ENCODE measurements at places on chromosomes 5 and 9.
A peak's percentile ranks its signal among the peaks of the same experiment; 100 is the strongest.

DNA sequence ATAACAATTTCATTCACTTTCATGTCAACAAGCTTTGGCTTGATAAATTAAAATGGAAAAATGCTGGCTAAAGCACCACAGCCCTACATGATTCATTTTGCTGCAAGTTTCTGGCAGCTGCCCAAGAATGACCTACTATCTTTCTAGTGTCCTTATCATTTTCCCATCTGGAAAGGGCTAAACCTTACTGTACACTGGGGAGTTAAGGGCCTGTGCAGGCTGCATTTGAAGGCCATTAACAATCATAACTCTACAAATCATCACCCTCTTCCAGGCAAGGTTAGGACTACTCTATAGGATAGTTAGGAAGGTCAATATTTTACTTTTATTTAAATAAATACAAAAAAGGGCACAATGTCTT lies 579.7 kb upstream of the ZNF608 start:
- DNase-seq = no peak

GRCh38 chr9:125493384-125493783 lies 213.6 kb downstream of the MAPKAP1 start:
- no peak for DNase-seq

- DNase-seq = no peak
Measured at GRCh38 chr5:116702776-116703175, 128.2 kb upstream of the SEMA6A start.

DNA sequence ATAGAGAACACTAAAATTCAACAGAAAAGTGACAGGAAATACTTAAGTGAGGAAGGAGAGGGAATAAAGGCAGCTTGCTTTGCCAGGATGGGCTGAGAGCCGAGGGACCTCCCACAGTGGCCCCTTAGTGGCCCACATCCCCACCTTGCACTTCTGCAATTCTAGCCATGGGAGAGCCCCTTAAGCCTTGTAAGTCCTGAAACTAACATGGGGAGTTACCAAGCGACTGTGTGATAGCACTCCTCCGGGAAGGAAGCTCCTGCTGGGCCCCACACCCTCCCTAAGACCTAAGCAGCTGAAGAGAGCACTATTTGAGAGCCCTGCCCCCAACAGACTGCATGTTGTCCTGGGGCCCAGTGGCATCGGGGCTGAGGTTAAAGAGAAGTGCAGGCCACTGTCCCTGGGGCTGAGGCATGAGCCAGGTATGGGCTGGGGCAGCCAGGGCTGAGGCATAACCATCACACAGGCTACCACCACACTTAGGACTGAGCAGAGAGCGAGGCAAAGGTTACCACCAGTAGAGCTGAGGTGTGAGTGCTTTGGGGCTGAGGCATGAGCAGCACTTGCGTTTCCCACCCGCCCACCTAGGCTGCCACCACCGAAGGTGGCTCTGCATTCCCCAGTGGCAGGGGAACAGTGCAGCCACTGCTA lies 301.8 kb upstream of the TRPC7 start:
- no peak for DNase-seq

GRCh38 chr5:165134155-165134554 lies 1628.7 kb downstream of the MAT2B start:
- no peak for DNase-seq

DNA sequence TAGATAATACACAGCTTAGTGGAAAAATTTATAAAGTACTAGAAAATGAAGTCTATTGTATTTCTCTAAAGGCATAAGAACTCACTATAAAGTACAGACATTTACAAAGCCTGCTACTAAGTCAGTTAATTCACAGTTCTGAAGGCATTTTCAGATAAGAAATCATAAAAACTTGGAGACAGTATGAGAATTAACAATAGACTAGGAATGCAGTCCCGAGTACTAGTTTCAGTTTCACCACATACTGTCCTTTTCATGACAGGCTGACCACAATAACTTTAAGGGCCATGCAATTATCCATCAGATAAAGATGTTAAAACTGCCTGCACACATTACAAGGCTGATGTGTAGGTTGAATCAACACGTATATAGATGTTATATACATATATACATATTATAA lies 362.6 kb upstream of the SMC2 start:
- DNase-seq = no peak

GRCh38 chr5:110879675-110880074 lies 140.9 kb downstream of the SLC25A46 start:
- no peak for DNase-seq

- no peak for DNase-seq
Measured at GRCh38 chr5:1950708-1951103, 68.0 kb upstream of the IRX4 start.

DNA sequence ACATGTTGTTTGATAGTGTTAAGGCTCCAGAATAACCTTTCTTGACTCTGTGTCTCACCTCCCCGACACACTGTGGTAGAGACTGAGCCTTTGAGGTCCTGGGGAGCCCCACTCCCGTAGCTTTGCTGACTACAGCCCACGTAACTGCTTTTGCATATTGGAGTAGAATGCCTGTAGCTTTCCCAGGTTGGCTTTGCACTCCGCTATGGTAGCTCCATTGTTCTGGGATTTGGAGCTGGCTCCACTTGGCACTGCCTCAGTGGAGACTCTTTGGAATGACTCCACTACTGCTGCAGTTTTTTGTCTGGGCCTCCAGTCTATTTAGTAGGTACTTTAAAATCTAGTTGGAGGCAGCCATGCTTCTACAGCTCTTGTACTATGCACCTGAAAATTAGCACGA lies 56.2 kb upstream of the ANXA1 start:
- DNase-seq = no peak

- no peak for DNase-seq
Measured at GRCh38 chr9:98199388-98200033, 7.1 kb upstream of the CORO2A start.

- DNase-seq = no peak
Measured at GRCh38 chr9:94783928-94784327, 57.4 kb downstream of the AOPEP start.

- no peak for DNase-seq
Measured at GRCh38 chr9:131402073-131402472, 8.2 kb downstream of the PRRC2B start.

GRCh38 chr9:18137815-18138214 lies 336.1 kb upstream of the ADAMTSL1 start:
- no peak for DNase-seq

GRCh38 chr5:34715711-34716110 lies 59.6 kb downstream of the RAI14 start:
- DNase-seq = no peak

DNA sequence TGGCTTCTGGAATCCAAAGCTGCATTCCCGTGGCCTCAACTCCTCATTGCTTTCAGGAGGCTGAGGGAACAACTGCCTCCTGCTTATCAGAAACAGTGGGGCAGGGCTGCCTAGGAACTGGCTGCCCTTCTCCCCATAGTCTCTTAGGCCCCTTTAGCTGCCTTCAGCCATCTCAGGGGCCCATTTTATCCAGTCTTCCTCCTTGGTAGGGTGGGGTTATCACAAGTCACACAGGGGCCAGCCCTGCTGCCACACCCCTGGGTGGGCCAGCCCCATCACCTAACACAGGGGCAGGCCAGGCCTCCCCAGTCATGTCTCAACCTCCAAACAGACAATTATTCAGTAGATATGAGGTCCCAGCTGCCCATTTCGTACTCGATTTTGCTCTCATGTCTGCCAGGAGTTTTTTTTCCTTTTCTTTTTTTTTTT lies 3.9 kb downstream of the ALAD start:
- no peak for DNase-seq

GRCh38 chr9:88872192-88872946 lies 118.9 kb upstream of the S1PR3 start:
- DNase-seq = no peak

DNA sequence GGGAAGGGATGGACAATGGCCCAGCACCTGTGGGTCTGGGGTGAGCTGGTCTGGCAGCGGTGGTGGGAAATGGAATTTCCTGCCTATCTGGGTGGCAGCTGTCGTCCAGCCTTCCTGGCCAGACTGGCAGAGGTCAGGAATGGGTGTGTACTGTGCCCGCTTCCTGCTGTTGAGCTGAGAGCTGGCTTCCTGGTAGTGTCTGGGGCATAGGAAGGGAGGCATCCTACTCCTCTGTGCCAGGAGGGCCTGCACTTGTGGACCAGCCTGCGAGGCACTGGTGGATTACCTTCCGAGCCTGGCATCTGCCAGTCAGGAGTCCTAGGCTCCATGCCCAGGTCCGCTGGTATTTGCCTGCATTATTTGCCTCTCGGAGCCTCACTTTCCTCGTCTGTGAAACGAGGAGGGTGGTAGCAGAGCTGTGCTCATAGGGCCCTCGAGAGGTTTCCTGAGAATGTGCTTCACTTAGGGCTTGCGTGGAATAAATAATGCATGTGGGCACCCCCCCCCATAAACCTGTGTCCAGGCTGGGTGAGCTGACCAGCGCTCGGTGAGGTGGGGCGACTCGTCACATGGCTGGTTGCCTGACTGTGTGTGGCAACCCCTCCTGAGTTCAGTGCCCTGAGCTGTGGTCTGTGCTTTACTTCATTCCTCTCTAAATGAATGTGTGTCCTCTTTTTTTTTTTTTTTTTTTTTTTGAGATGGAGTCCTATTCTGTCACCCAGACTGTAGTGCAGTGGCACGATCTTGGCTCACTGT lies 47.7 kb downstream of the HMCN2 start:
- DNase-seq = no peak

DNA sequence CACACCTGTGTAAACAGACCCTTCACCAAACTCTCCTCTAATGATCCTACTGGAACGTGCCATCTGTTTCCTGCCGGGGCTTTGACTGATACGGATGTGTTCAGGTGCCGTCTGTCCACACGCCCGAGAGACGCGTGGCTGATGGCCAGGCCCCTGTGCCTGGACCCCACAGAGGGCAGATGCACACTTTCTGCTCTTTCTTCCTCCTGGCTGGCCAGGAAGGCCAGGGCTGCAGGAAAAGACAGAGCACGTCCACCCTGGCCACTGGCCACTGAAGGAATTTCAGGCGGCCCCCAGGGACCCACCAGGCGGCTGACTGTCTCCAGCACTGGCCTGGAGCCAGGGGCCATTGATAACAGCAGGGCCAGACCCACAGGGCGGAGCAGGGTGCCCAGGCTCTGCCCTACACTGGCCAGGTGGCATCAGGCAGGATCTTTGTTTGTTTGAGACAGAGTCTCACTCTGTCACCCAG lies 3.6 kb upstream of the ENG start:
- DNase-seq = no peak

GRCh38 chr5:76050134-76050533 lies 33.0 kb upstream of the SV2C start:
- no peak for DNase-seq

GRCh38 chr9:126549246-126550006 lies 64.3 kb upstream of the LMX1B start:
- no peak for DNase-seq

GRCh38 chr5:110248921-110249320 lies 477.6 kb downstream of the TMEM232 start:
- no peak for DNase-seq

GRCh38 chr5:95809414-95809960 lies 13.0 kb downstream of the GLRX start:
- DNase-seq = no peak

- no peak for DNase-seq
Measured at GRCh38 chr9:133990366-133991213, 1.5 kb downstream of the VAV2 start.

- peak; percentile 20 for DNase-seq
Measured at GRCh38 chr5:168578538-168579487, at the start of gene PANK3. PANK3 (minus strand) TSS chr5:168579368; CDS start chr5:168579283, 85 bp downstream.
